ENCODE measurements at places on chromosomes 12 and 14. TPM values are rescaled to one million over a fixed set of nuclear protein-coding genes. Genes with fewer than 3 reads are reported as not detected.
A peak's percentile ranks its signal among the peaks of the same experiment; 100 is the strongest.

- DNase-seq = no peak
These were observed 8.3 kb downstream of the ANHX start for GRCh38 chr12:133227281-133227852.

- peak; percentile 76 for DNase-seq
These were observed 16.4 kb upstream of the PUS1 start for GRCh38 chr12:131912518-131913274.

- no peak for DNase-seq
These were observed 238.9 kb downstream of the CHST11 start for GRCh38 chr12:104695453-104696148.

DNA sequence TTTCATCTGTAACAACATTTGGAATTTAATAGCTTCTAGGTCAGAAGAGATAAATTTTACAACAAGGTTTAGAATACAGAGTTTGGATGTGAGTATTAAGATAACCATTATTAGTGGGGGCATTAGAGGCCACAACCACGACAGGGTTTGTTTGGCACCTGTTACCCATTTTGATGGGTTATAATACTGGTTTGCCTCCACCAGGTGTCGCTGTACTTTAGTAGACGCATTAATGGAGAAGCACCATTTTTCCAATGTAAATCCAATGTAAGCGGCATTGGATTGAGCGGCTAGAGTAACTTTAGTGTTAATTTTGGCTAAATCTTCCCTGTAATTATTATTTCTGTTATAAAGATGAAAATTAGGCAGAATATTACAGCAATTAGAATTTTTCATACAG is 136.2 kb downstream of the SLCO1B3 start:
- no peak for DNase-seq

DNA sequence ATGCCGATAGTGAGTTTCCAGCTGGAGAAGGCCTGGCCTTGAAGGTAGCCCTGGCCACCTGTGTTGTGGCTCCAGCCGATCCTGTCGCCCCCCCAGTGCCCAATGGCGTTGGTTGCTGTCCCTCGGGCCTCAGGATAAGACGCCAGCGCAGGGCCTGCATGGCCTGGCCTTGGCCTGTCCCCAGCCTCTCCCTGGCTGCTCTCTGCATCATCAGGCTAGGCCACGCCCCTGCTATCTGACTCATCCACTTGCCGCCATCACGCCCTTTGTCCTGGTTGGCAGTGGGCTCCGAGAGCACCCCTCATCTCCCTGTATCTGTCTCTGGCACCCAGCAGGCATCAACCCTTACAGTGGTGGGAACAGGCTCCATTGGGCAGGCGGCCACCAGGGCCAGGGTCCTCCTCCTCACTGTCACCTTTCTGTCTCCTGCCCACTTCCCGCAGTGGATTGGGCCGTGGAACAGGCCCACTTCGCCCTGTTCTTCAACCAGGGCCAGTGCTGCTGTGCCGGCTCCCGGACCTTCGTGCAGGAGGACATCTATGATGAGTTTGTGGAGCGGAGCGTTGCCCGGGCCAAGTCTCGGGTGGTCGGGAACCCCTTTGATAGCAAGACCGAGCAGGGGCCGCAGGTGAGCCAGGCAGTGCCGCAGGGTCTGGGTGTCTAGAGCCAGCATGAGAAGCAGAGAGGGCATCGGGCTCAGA is 25.6 kb downstream of the ALDH2 start:
- no peak for DNase-seq

DNA sequence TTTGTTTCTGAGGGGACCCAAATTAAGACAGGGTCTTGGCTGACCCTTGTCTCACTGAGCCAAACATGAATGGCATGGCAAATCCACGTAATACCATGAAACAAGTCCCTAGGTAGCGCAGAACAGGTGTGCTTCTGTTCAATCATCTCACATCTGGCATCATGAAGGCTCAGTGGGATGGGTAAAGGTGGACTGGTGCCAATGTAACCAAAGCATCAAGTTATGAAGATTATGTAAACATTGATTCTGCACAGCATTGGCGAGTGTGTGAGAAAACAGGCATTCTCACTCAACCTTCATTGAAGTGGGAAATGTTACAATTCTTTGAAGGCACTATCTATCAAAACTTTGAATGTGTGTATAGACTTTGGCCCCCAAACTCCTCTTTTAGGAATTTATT is 41.9 kb downstream of the PTGER2 start:
- DNase-seq = no peak

DNA sequence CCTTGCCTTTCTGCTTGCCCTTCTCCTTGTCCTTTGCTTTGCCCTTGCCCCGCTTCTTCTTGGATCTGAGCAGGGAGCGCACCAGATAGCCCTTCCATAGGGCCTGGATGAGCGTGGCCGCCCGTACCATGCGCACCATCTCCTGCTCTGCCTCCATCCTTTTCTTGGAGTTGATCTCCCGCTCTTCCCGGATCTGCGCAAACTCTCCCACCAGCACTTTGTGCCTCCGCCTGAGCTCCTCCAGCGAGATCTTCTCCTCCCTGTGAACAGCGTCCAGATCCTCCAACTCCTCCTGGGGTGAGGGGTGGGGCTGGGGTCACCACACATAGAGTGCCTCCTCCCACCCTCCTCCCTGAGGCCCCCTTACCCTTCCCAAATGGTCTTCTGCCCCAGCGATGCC is 10.1 kb downstream of the RITA1 start:
- DNase-seq = no peak

AJUBA gene
- 2.4 TPM for total RNA-seq

ACSS3 gene
- 25.0 TPM for total RNA-seq

CFAP54 gene
- 6.9 TPM for total RNA-seq

CMA1 gene
- not detected for total RNA-seq

METTL17 gene
- 54.8 TPM for total RNA-seq

RTL1 gene
- total RNA-seq = not detected

RNFT2 gene
- 59.5 TPM for total RNA-seq
